Parietal lobe (tissue), 2 donors: ENCODE measurements at places on chromosomes 3 and 15. TPM values are rescaled to one million over a fixed set of nuclear protein-coding genes. Genes with fewer than 3 reads are reported as not detected.

The OXTR gene
- total RNA-seq, result 2.5 TPM

The CCK gene
- total RNA-seq, result 7.8 TPM

The GOLGA8J gene
- total RNA-seq, result not detected

The NEK4 gene
- total RNA-seq, result 62.6 TPM

The CHRM5 gene
- 0.63 TPM for total RNA-seq

The ACKR4 gene
- total RNA-seq, result not detected

The SMCO1 gene
- not detected for total RNA-seq

The PCCB gene
- 39.8 TPM for total RNA-seq

The LMAN1L gene
- not detected for total RNA-seq

The GABRB3 gene
- total RNA-seq, result 135 TPM

The SHF gene
- 72.0 TPM for total RNA-seq

The UBAP1L gene
- 12.5 TPM for total RNA-seq

The GJD2 gene
- total RNA-seq, result 0.94 TPM

The GPR156 gene
- total RNA-seq, result 9.1 TPM

The CAMK2N2 gene
- total RNA-seq, result 3.4 TPM

The PPARG gene
- total RNA-seq, result 1.3 TPM

The MEX3B gene
- 82.0 TPM for total RNA-seq

The LMOD3 gene
- total RNA-seq, result not detected

The ZMYND10 gene
- total RNA-seq, result 3.4 TPM

The LINS1 gene
- 62.6 TPM for total RNA-seq

The ANKRD63 gene
- total RNA-seq, result 0.94 TPM

The EDEM1 gene
- total RNA-seq, result 16.9 TPM

The HCLS1 gene
- total RNA-seq, result 2.2 TPM
